NCI-H446 treated with DMSO at 0.1 percent for 48 hours (cell line): ENCODE measurements at places on chromosomes 2 and 18.

DNA sequence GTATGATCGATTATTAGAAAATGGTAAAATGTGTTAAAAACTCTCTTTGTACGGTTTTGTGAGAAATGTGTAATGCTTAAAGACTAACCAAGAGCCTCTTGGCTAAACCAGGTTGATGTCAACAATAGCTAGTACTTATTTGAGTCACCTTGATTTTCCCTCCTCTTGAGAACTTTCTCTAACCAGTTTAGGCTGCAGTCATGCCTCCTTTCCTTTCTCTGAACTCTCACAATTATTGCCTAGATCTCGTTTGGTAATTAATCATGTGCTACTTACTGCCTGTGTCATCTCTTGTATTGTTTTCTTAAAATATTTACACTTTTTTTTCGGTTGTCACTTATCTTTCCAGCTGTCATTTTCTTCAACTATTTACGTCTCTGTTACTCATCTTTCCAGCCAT is 1.1 kb upstream of the EPC2 start:
- DNase-seq: no peak

- DNase-seq: no peak
Measured at GRCh38 chr2:120691410-120691809, 44.3 kb upstream of the GLI2 start.

DNA sequence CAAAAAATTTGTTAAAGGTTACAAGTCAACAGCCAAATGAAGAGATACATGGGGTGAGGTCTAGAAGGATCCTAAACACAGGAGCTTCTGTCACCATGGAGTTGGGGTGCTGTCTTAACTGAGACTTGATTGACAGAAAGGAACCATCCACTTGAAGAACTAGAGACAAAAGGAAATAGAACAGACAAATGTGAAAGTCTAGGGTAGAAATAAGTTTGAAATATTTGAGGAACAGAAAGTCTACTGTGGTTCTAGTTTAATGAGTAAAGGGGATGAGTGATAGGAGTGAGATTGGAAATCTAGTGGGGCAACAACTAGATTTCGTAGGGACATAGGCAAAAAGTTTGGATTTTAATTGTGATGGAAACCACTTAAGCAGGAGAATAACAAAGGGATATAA is 18.7 kb downstream of the RBBP8 start:
- DNase-seq: no peak

DNA sequence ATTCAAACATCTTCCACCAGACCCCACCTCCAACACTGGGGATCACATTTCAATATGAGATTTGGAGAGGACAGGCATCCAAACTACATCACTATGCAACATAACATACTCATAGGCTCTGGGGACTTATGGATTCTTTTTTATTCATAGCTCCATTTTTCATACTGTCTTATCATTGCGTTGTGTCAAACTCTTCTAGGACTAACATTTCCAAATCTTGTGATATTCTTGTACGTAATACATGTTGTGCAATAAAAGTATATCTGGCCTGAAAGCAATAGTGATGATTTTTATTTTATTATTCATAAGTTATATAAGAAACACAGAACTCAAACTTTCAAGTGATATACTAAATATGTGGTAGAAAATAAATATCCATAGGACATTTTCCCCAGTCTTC is 60.6 kb upstream of the ACTR3 start:
- DNase-seq: no peak

GRCh38 chr18:37499913-37500312 is 65.7 kb downstream of the CELF4 start:
- no peak for DNase-seq

- no peak for DNase-seq
Measured at GRCh38 chr2:17476064-17476463, 42.2 kb downstream of the RAD51AP2 start.

GRCh38 chr2:74911061-74911460 is 47.4 kb upstream of the POLE4 start:
- no peak for DNase-seq

DNA sequence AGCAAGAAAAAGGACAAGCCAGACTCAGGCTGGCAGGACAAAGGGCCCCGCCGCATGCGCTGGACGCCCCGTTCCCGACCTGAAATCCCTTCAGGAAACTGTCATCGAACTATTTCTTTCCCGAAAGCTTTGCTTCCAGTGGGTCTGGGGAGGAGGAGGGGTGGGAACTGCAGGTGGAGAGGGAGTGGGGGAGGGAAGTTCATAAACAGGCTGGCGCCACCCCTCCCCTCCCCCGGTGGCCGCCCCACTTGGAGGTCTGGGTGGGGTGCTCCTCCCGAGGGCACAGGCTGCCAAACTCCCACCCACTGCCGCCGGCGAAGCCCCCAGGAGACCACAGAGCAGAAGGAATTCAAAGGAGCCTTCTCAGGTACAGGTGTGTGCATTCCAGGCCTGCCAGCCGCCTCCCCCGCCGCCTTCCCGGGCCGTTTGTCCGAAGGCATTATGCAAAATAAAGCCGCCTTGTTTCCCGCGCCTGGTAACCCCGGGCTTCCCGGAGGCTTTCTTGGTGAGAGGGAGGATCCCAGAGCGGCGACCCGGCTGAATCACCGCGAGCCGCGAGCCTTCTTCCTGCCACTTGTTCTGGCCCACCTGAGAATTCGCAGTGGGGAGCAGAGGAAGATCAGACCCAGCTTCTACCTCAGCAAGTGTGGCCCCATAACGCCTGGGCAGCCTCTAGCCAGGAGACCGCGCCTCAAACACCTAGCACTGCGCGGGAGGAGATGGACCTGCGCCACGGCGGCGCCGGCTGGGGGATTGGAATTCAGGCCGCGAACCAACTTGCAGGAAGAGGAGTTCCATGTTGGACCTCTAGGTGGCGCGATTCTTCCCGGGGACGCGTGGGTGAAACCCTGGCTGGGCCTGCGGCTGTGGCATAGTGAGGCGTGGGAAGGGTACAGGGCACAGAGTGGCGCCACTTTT is 101.9 kb downstream of the FOXI3 start:
- DNase-seq: no peak

GRCh38 chr2:106536490-106536889 is 49.3 kb downstream of the CD8B2 start:
- no peak for DNase-seq

GRCh38 chr2:165191096-165191728 is 12.6 kb downstream of the SCN3A start:
- no peak for DNase-seq

DNA sequence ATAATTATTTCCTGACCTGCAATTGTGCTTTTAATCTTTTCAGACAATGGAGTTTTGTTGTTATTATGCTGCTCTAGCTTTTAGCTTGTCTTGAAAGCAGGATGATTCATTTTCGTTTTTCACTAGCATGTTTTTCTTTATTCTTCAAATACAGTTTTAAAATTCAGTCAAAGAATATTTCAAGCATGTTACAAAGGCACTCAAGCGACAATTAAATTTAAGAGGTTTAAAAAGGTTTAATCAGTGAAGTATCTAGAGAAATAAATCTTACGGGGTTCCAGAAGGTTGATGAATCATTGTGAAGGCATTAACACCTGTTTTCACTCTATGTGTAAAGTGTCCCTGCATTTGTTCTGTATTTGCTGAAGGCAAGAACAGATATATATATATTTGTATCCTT is 390.7 kb upstream of the TMEFF2 start:
- DNase-seq: no peak

DNA sequence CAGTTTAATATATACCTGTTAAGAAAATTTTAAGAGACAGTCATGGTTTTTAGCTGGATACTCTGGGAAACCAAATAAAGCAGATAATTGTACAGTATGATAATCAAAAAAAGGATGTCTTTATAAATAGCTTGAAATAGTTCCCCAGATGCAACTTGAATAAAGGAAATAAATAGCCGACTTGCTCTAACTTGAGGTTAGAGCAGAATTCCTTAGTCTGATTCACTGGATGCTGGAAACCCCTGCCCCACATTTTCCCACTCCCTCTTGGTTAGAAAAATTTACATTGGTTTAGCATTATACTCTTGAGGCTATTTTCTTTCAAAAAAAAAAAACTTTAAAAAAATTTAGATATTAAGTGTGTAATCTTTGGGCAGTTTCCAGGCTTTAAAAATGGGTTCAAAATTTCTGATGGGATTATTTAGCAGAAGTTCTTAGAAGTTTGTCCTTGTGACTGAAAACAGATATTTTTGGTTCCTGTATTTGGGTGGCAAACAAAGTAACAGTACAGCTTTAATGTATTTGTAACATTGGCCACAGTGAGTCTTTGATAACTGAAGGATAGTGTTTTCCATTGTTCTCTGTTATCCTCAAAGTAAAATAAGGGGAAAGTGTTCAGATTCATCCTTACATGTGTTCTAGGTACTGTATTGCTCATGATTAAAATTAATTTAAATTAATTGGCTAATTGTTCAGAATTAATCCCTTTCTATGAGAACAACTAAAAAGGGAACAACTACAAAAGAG is 39.6 kb downstream of the ITGAV start:
- DNase-seq: no peak

DNA sequence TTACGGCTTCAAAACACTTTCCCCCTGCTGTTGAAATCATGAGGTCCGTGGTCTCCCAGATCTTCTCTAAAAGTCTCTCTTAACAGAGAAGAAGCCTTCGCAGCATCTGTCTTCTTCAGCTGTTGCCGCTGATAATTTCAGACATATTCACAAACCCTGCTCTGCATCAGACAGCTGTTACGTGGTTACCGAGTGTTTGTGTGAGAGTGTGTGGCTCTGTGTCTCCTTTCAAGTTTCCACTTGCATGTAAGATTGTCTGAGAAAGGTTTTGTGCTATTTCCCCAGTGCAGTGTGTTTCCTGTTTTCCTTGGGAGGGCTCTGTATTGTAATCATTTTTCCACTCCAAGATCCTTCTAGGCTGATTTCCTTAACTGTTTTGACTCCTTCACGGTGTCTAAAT is 32.8 kb downstream of the MAIP1 start:
- DNase-seq: no peak

GRCh38 chr2:137928547-137929518 is 35.4 kb upstream of the HNMT start:
- DNase-seq: no peak

DNA sequence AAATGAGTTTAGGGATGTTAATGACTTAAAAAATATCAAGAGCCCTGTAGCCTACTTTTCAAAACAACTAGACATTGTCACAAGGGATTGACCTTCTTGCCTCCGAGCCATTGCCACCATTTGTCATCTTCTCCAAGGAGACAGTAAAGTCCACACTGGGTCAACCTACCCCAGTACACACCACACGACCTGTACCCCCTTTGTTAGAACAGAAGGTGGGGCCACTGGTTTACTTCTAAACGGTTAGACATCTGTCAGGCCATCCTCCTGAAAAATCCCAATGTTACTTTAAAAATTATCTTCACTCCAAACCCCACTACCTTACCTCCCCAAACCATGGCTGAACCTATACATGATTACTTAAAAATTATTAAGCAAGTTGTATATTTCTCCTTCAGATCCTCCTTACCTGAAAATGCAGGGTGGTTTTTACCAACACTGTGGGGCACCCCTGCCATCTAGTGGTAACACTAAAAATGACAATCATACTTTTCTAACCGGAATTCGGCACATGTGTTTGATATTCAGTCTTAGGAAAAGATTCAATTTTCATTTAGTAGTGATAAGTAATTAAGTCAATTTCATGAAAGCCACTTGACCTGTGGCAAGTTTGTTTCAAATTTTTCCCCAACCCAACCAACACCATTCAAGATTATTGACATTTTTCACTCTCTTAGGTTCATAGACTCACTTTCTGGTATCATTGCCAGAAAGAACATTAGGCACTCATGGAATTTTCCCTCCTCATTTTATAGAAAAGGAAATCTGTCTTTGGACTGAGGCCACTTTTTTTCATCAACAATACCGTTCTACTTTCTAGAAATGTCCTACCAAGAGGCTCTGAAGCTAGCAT is 265.3 kb upstream of the PKDCC start:
- DNase-seq: peak; percentile 29

GRCh38 chr2:179671043-179671981 is 190.1 kb downstream of the ZNF385B start:
- no peak for DNase-seq

- no peak for DNase-seq
Measured at GRCh38 chr2:205543262-205543843, 138.9 kb upstream of the NRP2 start.

DNA sequence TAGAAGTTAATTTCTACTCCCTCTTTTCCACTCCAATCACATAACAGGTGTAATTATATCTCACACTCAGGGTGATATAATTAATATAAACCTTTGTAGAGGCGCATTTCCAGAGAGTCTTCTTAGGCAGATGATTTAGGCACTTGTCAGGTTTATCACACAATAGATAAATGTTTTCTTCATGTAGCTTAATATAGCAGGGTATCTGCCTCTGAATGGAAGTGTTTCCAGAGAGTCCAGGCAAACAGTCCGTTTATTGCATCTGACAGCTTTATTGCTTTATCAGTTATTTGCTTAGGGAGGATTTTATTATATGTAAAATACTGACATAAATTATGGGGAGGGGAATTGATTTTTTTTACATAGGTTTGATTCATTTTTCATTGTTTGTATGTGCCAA is 766.3 kb downstream of the SLC4A3 start:
- DNase-seq: no peak

GRCh38 chr2:162704496-162704895 is 134.1 kb downstream of the KCNH7 start:
- DNase-seq: peak; percentile 58

DNA sequence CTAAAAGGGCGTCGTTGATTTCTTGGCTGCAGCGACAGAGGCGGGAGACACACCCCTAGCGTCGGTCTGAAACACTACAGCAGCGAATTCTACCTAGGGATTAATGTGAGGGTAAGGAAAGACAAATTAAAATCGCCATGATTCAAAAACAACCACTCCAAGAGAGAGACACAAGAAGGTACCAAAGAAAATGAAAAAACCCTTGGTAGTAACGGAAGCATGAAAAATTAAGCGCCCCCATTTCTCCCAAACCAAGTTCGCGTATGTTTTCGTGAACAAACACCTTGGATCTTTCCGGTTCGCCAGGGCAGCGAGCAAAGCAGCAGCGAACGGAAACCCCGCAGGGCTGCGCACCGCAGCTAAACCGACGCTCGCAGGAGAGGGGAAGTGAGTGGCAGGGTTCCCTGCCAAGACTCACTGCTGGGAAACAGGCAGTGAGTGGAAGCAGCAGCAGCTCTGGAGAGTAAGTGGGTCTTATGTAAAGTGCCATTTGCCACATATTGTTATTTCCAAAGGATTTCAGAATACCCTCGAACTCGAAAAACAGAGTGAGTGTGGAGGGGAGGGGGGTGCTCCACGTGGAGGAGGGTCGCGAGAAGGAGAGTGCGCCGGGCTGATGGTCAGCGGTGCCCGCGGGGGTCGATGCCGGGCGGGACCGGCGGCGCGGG is 1.0 kb downstream of the PPP3R1 start:
- DNase-seq: peak; percentile 65

DNA sequence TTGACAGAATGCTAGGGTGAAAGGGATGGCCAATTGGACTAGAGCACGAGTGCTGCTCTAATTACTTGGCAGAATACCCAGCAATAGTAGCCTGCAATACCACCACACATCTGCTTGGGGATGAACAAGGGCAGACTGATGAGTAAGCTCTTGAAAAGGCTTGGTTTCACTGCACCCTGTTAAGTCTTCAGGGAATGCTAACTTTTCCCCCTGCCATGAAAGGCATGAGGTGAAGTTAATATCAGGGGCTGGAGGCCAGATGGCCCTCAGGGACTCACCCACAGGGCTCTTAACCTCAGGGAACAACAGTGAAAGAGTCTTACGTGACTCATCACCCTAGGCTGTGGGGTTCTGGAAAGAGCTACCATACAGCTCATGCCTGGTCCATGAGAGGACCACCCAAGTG is 51.7 kb upstream of the MYL1 start:
- no peak for DNase-seq

GRCh38 chr2:158659483-158659882 is 135.6 kb upstream of the DAPL1 start:
- no peak for DNase-seq

GRCh38 chr2:216629784-216630183 is 3.4 kb upstream of the IGFBP2 start:
- no peak for DNase-seq
